ENCODE measurements at places on chromosomes 7 and 10.
A peak's percentile ranks its signal among the peaks of the same experiment; 100 is the strongest.

DNA sequence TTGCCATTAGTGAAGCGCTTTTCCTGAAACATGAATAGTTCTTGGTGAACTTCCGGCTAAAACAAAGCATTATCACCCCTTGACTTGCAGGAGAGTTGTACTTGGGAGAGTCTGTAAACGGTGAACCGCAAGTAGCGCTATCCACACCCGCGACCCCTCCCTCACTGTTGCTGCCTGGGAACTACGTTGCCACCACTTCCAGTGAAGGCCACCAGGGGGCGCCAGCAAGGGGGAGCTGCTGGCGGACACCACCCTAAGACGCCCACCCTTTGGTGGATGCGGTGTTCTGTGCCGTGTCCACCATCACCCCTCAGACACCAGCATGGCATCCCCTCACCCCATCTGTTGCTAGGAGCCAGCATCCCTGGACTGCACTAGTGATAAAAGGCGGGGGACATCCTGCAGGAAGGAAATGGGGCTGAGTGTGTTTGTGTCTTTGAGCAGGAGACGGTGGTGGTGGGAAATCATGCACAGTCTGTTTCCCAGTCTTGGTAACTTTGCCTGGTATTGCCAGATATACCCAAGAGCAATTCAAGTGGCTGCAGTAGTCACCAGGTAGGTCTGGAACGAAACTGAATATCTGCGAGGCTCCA is 298.2 kb downstream of the FRMD4A start:
- DNase-seq, result peak; percentile 45

DNA sequence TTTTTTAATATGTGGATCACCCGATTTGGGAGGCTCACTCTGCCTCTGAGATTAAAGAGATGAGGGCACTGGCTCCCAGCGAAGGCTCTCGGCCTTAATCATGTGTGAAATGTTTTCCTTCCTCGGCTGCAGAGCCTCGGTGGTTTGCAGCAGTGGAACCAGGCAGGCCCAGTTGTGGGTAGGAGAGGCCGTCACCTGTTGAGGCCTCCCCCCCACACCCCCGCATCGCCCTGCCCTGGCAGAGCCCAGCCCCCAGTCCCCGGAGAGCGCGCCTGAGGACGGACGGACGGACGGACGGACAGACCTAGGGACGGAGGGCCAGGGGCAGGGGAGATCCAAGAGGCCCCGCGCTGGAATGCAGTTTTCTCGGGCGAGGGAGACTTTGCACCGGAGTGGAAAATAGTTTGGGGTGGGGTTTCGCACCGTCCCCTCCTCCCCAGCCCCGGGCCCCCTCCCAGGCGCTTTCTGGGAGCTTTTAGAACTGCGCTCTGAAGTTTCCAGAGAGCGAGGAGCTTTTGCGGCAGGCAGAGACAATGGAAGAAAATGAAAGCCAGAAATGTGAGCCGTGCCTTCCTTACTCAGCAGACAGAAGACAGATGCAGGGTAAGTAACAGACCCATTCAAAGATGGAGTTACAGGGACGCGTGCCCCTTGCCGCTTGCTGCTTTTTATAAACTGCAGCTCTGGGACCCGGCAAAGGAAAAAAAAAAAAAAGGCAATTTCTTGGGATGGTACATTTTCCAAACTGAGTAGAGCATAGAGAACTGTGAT is at the start of gene KIAA1217:
KIAA1217 (plus strand) TSS at position 478 of the 771 bp plus-strand sequence; CDS start at position 534, 56 bp downstream.
- DNase-seq, result peak; percentile 57

GRCh38 chr7:17677408-17677807 is 262.9 kb downstream of the SNX13 start:
- no peak for DNase-seq

- no peak for DNase-seq
Observed at GRCh38 chr10:20713420-20713819, 183.7 kb downstream of the NEBL start.

DNA sequence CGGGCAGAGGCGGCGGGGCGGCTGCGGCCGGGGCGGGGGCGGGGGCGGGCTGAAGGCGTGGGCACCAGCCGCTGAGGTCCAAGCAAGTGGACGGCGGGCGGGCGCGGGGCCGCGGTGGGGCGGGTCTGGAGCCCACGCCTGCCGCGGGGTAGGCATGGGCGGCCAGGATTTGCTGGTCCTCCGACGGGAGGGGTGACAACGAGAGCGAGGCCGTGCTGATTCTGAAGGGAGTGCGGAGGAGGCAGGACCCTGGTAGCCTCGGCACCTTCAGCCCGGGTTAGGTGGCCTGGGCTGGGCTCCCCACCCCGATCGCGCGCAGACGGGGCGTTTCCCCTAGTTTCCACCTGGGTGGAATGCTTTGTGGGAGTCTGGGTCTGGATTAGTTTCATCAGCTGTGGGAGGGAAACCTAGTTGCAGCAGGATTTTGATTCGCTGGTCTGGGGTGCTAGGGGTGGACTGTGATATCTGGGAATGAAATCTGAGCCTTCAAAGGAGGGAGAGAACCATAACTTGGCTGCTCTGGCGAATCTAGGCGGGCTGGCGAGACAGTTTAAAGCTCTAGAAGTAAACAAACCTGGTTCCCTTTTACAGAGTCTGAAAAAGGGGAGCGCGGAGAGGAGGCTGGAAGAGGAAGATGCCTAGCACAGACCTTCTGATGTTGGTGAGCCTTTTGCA is 609 bp downstream of the SGPL1 start:
- DNase-seq, result peak; percentile 89

DNA sequence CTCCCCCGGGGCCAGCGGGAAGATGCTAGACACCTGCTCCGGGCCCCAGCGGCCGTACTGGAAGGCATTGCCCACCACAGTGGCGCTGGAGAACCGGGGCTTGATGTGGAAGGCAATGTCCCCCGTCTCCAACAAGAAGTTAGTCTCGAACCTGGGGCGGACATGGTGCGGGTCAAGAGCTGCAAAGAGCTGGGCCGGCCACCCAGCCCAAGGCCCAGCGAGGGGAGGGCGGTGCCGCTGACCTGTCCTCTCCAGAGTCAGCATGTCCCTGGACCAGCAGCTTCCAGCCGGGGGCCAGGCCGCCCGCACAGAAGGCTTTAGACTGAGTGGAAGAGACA is 551 bp downstream of the GRIFIN start:
- DNase-seq, result no peak

GRCh38 chr10:127012071-127012768 is 107.0 kb downstream of the DOCK1 start:
- DNase-seq, result no peak

GRCh38 chr10:101272229-101272868 is 43.1 kb upstream of the LBX1 start:
- peak; percentile 83 for DNase-seq

DNA sequence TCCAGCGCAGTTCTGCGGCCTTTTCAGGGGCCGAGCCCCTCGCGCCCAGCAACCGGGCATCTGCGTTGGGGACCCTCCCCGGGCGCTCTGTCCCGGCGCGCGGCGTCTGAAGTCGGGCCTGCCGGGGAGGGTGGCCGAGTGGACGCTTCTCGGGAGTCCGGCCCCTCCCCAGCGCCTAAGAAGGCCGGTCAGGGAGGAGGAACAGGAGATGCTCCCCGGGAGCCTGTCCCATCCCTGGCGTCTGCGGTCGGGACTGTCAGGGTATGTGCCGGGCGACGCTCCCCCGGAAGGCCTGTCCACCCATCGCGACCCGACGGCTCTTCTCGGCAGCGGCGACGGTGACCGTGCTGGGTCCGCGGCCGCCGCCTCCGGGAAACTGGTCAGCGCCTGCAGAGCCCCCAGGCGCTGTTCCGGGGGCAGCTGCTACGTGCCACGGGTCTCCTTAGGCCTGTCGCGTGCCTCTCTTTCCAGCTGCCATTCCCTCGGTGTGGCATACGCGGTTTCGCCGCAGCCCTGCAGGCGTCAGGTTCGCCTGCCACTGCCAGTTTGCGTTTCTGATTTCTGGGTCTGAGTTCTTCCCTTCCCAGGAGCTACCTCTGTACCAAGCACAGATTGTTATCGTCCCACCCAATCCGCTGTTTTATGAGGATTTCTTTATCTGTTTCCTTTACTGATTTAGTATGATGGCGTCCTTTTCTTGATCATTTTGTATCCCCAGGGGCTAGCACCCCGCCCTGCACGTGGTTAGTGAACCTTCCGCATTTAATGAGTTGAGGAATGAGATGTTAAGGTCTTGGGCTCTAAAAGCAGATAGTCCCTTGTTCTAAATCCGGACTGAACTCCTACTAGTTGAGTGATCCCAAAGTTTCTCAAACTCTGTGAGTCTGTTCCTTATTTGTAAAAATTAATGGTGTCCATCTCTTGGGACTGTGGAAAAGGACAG is 782 bp downstream of the IFIT5 start:
- peak; percentile 82 for DNase-seq

DNA sequence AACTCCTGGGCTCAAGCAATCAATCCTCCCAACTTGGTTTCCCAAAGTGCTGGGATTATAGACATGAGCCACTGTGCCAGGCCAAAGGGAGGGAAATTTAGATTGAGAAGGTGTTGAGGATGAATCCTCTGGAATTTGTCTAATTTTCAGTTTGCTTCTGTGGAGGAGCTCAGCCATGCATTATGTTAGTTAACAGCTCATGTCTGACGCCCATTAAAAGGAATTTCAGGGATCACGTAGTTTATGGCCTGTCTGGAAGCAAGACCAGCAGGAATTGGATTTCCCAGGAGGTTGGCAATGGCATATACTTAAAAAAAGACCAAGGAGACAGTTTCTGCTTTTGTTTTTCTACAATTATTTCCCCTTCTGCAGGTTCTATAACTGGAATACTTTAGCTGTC is 165.7 kb downstream of the OTUD1 start:
- DNase-seq, result no peak

GRCh38 chr7:31432176-31432575 is 81.7 kb upstream of the ITPRID1 start:
- no peak for DNase-seq

- no peak for DNase-seq
Observed at GRCh38 chr7:30472081-30472783, 6.4 kb downstream of the NOD1 start.

- DNase-seq, result no peak
Observed at GRCh38 chr7:110084181-110084807, 1006.6 kb upstream of the LRRN3 start.

DNA sequence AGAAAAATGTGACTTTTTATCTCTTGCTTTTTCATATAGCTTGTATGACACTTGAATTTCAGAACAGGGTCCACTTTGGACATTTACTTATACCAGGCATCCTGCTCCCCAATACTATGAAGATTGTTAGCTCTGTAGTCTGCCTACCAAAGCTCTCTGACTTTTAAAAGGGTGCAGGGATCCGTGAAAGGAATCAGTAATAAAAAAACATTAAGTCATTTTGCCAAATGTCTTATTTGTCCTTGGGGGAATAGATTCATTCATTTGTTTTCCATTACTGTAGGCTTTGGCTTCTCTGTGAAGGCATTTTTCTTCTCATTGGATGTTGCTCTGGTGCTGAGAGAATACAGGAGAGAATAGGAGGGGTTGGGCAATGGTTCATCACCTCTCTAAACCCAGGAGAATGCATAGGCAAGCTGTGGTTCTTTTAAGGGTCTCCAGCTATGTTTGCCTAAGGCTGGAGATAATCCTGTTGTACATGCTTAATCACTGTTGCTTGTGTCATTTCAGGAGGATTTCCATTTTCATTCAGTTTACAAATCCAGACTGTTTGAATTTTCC is 103.5 kb downstream of the SRI start:
- no peak for DNase-seq

DNA sequence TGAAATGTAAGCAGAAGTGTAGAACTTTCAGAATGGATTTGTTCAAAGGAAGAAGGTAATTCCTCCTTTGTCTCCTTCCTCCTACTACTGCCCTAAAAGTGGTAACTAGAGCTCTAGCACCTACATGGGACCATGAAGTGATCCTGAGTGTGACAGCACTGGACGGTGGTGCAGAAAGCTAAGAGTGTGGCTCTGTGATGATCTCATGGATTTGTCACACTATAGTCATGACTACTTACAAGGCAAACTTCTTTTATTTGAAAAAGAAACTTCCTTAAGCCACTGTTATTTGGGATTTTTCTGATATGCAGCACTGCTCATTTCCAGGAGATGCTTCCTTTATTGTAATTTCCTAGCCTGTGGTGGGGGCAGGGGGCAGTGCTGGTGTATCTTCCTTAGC is 5.8 kb upstream of the FHIP2A start:
- DNase-seq, result no peak

DNA sequence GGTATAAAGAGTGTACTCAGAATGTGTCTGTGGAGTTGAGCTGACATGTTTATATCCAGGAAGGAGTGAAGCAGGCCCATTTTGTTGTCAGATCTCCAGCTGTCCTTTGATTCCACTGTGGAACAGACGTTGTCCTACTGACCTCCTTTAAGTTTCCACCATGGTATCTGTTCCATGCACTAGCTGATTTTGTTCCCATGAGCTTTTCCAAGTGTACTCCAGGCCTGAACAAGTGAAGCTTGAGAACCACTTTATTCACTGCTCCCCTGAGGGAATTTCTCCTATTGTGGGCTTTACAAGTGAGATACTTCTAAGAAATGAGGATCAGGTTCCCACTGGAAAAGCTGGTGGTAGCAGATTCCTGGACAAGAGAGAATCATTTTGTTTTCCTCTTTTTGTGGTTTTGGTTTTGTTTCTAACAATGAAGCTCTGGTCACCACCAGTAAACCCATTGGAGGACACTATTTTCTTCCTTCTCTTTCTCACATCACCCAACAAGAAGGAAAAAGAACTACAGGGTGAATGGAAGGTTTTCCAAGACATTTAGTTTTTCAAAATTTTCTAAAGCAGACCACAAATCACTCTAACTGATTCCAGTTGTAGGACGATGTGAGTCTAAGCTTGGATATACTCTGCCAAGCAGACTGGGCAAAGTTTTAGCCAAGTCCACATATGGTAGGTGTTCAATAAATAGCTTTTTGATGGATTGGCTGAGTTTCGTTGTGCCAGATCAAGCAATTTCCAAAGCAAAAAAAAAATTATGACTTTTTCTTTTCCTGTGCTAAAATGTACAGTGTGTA is 144.2 kb downstream of the JCAD start:
- DNase-seq, result no peak

GRCh38 chr10:11447586-11447985 is 163.9 kb downstream of the USP6NL start:
- DNase-seq, result no peak

- no peak for DNase-seq
Observed at GRCh38 chr7:64469673-64470072, 93.2 kb downstream of the ZNF680 start.

- DNase-seq, result peak; percentile 69
Observed at GRCh38 chr10:85927952-85928665, 438.5 kb downstream of the GRID1 start.

- no peak for DNase-seq
Observed at GRCh38 chr7:90648834-90649233, 52.7 kb downstream of the CDK14 start.

DNA sequence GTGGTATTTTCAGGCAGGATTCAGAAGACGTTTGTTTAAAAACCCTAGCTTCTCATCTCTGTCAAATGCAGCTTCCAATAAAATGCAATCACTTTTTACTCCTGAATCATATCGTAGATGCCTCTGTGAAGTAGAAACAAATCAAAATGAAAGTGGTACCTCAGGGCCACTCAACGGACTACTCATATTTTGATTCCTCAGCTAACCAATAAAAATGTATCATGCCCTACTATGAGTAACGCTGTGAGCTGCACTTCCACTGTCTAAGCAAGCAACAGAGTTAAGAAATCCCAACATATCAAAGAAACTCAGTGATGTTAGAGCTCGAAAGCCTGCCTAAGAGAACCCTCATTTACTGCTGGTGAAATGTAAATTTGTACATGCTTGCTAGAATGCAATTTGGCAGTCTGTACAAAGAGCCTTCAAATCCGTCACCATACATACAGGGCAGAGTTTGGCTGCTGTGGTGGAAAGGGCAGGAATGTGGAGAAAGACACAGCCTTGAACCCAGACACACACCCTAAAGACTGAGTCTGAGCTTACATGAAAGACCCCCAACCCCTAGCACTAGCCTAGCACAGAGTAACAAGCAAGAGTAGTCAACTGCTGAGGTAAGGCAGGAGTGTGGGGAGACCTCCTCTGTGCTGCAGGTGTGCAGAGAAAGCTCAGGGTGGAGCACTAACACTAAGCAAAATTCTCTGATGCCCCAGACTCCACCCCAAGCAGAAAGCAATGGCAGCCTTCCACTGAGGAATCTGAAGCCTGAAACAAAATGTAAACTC is 151.5 kb downstream of the ANK3 start:
- DNase-seq, result peak; percentile 18
